ENCODE measurements at places on chromosomes 3 and 15.

GRCh38 chr3:105427332-105427731, 60.6 kb downstream of the ALCAM start:
- no peak for DNase-seq

- DNase-seq = no peak
Measured at GRCh38 chr15:38740206-38740605, 175.6 kb upstream of the RASGRP1 start.

- no peak for DNase-seq
Measured at GRCh38 chr3:41346698-41347270, 147.5 kb downstream of the CTNNB1 start.

- DNase-seq = peak; percentile 40
Measured at GRCh38 chr15:92614791-92615785, 40.5 kb downstream of the FAM174B start.

- no peak for DNase-seq
Measured at GRCh38 chr15:85477730-85478129, 97.3 kb downstream of the AKAP13 start.

DNA sequence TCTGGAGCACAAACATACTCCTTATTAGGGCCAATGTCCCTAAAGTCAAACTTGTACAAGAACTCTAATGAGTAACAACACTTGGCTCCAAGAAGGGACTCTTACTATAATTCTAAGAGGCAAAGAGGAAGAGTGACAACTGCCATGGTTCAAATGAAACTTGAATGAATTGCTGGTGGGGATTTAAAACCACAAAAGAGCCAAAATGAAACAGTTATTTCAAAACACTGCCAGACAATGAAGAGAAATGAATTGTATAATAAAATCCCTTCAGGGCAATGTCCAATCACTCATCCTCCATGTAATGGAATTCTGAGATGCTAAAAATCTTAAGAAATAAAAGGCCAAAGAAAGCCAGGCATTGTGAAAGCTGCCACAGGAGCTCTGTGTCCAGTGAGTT, 14.2 kb downstream of the THRB start:
- DNase-seq = no peak

DNA sequence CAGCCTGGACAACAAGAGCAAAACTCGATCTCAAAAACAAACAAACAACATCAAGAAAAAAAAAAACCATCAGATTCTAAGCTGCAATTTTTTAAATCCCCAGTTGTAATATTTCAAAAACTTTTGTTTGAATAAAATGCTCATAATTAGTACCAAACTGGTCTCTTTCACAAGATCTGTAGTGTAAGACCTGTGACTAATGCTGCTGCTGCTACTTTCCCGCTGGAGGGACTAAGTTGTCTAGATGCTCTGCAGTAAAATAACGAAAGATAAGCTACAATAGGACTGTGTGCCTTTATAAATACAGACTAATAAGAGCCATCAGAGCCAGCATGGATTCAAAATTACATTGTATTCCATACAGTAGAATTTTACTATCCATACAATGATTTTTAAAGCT, 45.4 kb downstream of the TM4SF4 start:
- DNase-seq = no peak

- no peak for DNase-seq
Measured at GRCh38 chr3:150315721-150316120, 92.4 kb upstream of the TSC22D2 start.

DNA sequence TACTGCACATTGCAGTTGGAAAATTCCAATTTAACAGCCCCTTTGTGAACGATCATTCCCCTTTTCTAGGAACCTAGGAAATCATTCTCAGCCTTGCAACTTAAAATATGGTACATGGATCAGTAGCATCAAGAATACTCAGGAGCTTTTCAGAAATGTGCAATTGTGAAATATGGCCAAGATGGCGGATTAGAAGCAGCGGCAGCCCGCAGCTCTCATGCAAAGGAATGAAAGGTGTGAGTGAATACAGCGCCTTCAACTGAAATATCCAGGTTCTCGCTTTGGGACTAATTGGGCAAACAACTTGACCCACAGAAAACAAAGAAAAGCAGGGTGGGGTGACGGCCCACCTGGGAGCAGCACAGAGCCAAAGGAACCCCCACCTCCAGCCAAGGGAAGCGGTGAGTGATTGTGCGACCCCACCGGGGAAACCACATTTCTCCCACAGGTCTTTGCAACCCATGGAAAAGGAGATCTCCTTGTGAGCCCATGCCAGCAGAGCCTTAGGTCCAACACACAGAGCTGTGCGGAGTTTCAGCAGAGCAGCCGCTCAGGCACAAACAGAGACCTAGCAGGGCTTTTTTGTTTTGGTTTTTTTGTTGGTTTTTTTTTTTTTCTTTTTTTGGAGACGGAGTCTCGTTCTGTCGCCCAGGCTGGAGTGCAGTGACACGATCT, 7.6 kb upstream of the AVEN start:
- DNase-seq = no peak

- DNase-seq = no peak
Measured at GRCh38 chr3:72352176-72352575, 496.1 kb downstream of the SHQ1 start.

DNA sequence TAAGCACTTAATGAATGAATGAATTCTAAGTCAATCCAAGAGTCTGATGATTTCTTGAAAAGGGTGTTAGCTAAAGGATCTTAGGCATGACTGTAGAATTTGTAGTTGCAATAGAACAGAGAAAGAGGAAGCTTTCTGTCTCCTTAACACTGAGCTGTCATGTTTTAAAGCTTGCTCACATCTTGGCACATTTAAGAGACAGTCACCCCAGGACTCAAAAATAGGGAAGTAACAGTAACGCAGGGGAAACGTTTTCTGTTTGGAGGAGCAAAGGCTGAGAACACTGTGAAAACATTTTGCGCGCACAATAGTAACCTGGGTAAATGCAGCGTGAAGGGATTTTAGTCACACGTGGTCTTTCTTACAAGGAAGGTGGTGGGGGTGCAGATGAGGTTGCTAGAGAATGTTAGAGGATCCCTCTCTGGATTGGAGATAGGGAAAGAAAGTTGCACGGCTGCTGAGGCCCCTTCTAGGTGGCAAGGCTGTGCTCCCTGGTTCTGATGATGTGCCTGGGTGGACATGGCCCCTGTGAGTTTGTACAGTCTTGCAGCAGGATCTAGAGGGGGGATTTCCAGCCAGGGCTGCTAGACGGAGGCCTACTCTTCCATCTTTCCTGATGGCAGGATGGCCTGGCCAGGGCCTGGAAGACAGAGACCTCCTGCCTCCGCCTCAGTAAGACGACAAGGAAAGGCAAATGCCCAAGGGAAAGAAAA, 12.0 kb downstream of the STARD5 start:
- DNase-seq = no peak

DNA sequence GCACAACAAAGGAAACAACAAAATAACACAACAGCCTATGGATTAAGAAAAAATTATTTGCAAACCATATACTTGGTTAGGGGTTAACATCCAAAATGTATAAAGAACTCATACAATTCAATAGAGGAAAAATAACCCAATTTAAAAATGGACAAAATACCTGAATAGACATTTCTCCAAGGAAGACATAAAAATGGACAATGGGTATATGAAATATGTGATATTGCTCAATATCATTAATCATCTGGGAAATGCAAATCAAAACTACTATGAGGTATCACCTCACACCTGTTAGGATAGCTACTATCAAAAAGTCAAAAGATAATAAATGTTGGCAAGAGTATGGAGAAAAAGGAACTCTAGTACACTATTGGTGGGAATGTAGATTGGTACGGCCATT, 71.0 kb upstream of the THRB start:
- no peak for DNase-seq

GRCh38 chr3:101643861-101644613, 32.9 kb downstream of the ZBTB11 start:
- DNase-seq = no peak

- no peak for DNase-seq
Measured at GRCh38 chr3:46541835-46542234, 24.3 kb downstream of the LRRC2 start.

DNA sequence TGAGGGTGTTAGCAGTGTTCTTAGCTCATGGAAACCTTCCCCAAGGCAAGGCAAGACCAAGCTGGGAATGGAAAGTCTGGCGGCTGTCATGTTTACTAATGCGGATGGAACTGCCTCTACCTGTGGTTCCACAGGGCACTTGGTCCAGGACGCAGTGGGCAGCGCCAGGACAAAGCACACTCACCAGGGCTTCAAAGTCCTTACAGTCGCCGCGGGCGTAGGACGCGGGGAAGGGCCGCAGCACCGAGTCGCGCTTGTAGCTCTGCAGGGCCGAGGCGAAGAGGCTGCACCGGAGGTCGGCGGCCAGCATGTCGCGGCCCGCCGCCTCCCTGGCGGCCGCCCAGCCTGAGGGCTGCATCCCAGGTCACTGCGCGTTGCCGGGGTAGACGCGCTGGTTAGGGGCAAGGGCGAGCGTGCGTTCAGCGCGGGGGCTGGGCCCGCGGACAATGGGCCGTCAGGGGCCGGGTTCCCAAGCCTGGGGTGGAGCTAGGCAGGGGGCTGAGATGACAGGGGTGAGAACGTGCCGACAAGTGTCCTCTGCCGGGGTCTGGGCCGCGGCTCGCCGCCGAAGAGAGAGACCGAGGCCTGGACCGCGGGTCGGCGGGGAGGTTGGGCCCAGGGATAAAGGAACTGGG, 497 bp downstream of the PARP16 start:
- DNase-seq = peak; percentile 79

- no peak for DNase-seq
Measured at GRCh38 chr15:82951472-82952157, 905 bp downstream of the HOMER2 start.

DNA sequence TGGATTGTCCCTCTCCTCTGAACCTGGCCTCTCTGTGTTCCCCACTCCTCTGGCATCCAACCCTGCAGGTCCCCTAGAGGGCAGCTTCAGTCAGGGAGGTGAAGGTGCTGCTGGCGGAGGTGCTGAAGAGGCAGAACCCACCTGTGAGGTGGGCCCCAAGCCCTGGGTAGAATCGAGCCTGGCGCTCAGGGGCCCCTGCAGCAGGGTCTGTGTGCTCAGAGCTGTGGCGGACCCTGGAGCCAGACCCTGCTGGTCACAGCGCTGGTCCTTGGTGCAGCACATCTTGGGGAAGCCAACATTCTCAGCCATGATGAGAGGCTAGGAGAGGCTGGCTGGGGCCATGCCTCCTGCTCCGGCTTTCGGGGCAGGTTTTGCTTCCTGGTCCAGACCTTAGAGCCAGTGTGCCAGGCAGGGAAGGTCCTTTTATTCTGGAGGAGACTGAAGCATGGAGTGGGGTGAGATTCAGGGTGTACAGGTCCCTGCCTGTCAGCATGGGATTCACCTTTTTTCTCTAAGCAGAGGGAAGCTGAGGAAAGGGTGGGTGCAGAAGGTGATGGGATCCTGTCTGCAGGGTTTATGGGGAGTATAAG, 54.7 kb upstream of the TAMM41 start:
- no peak for DNase-seq

GRCh38 chr3:97895216-97895615, 73.4 kb downstream of the CRYBG3 start:
- DNase-seq = no peak

- DNase-seq = no peak
Measured at GRCh38 chr15:76335307-76336253, 993 bp upstream of the ISL2 start.

GRCh38 chr15:67853454-67853853, 13.6 kb upstream of the RNU6-1 start:
- DNase-seq = no peak

- DNase-seq = no peak
Measured at GRCh38 chr3:39801216-39801615, 8.2 kb upstream of the MYRIP start.

DNA sequence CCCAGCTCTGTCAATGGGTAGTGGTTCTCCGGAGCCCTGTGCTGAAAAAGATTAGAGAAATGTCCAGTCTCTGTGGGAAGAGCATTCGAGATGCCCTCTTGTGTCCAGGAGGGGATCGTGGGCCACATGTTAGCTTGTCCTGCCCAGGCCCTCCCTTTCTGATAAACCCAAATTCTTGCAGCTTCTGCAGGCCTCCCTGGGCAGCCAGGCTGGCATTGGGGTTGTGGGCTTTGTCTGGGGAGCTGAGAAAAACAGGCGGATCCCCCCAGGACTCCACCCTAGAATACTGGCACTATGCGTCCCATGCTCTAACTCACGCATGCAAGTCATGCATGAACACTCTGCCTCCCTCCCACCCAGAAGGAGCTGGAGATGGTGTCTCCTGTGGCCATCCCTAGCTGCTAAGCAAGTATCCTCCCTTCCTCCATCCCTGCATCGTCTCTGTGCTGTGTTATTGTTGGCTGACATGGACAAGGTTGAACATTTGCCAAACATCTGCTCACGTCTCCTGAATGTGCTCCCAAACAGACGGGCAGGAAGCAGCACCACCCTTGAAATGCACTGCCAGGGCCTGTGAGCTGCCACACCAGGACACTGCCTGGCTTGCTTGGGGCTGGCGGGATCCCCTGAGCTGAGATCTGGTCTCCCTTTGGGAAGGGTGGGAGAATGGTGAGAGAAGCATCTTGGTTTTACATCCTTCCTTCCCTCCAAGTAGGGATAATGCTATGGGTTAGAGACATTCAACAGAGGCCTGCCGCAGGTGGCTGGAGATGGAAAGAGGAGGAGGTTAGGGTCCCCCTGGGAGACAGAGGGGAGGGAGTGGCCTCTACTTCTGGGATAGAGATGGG, 26.5 kb downstream of the CFAP161 start:
- no peak for DNase-seq

GRCh38 chr15:91936182-91936775, 82.8 kb downstream of the SLCO3A1 start:
- no peak for DNase-seq

DNA sequence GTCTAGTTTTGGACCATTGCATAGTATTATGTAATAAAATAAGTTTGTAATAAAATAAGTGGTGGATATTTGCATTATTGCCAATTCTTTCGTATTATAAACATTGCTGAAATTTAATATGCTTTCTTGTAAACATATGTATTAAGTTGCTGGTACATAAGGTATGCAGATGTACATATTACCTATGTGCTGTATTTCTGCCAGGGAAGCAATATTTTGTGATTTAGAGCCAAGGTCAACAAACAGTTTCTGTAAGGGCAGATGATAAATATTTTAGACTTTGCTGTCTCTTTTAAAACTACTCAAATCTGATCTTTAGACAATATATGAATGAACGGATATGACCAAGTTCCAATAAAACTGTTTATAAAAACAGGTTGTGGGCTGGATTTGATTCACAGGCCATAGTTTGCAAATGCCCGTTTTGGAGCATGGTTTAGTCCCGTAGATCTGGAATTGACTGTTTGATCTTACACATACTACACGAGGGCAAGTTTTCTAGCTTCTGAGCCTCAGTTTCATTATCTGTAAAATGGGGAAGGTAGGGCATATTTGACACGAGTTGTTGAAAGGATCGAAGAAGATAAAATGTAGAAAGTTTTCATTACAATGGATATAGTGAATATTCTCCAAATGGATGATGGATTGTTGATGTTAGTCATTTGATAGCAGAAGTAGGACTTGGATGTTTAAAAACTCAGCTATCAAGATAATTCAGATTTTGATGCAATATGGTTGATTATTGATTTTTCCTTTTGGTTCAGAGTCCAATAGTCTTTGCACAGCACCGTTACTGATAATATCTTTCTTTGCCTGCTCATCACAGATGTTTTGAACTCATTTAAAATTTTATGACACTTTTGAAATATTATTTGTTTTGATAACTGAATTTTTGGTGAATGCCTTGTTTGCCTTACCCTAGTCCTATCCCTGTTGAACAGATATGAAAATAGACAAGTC, 394.6 kb downstream of the FEZF2 start:
- DNase-seq = no peak
